Stimulated activated CD4-positive, alpha-beta T cell treated with anti-CD3 and anti-CD28 coated beads, Interleukin-1b, Interleukin-23, amount 100 ng/mL, for 1 hour (primary cell): ENCODE measurements at places on chromosomes 16 and 17.

DNA sequence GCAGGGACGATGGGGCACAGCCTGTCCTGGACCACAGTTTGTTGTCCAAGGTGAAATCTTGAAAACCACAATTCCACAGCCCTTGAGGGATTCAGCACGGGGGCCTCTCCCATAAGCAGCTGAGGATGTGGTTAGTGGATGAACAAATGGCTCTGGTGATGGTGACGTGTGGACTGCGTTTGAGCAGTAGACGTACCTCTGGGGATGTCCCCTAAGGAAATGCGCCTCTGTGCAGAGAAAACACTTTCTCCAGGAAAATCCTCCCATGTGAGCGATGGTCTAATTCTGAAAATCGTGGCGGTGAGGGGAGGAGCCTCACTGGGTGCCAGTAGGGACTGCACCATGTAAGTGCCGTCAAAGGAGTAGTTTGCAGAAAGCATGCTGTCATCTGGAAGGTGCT, 2.7 kb upstream of the SEPTIN12 start:
- no peak for DNase-seq

DNA sequence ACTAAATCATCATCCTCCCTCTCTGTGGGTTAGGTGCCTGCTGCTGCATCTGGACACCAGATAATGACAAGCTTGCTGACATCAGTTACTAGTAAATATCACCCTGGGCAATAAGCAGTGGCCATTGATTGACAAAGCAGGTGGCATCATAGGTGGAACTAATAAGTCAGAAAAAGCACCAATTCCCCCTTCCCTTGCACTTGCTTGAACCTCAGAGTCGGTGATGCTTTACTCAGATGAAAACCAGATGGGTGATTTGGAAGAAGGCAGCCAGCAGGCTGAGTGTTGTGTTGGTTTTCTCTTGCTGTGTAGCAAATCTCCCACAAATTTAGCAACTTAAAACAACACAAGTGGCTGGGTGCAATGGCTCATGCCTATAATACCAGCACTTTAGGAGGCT, 146.9 kb upstream of the NOL11 start:
- no peak for DNase-seq

DNA sequence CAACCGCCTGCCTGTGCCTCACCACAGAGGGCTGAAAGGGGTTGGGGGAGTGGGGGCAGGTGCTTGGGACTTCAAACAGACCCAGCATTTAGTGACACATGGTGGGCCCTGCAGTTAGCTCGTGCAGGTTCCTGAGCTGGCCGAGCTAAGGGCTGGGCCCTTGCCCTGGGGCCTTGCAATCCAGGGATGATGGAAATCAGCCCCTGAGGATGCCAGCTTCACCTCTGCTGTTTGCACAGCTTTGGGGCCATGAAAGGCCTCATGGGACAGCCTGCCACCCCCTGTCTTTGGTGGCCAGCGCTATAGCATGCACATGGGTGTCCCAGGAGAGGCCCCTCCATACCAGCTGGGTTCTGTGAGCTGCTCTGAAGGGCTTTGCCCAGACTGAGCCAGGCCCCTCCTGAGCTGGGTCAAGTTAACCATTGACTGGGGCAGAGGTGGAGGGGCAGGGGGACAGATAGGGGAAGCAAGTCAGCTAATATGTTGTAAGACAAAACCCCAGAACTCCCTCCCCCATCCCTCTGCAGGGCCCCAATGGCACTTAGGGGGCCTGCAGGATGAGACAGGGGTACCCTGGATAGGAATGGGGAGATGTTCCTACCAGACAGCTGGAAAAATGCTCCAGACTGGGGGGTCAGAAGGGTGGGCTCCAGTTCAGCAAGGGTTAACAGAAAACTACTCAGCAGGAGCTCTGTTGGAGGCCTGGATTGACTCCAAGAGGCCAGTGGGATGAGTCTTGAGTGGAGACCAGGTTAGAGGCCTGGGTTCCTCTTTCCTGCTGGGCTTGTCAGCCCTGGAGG, 692 bp downstream of the PRR15L start:
- DNase-seq, result no peak

- DNase-seq, result no peak
Observed at GRCh38 chr17:72514321-72514861, 393.6 kb downstream of the SOX9 start.

GRCh38 chr16:48098472-48098871, 57.3 kb downstream of the ABCC12 start:
- no peak for DNase-seq

DNA sequence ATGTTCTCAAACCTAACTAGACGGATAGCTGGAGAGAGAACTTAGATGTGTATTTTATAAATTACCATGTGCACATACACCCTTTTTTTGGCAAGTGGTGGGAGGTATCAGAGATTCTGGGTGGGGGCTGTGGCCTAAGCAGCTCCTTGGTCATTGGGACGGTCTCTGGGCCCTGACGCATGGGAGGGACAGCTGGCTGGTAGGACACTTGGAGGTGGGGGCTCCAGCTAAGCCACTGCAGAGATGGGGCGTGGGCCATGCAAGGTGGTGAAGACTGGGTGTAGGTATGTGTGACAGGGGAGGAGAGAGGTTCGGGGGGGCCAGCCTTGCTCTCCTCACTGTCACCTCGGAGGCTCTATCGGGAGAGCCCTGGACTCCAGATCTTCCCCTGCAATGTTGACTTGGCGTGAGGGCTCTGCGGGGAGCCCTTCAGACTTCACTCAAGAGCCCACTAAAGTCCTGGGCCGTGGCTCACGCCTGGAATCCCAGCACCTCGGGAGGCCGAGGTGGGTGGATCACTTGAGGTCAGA, 17.1 kb downstream of the C1QTNF1 start:
- DNase-seq, result no peak

- no peak for DNase-seq
Observed at GRCh38 chr16:31529937-31530312, 2.2 kb downstream of the AHSP start.

DNA sequence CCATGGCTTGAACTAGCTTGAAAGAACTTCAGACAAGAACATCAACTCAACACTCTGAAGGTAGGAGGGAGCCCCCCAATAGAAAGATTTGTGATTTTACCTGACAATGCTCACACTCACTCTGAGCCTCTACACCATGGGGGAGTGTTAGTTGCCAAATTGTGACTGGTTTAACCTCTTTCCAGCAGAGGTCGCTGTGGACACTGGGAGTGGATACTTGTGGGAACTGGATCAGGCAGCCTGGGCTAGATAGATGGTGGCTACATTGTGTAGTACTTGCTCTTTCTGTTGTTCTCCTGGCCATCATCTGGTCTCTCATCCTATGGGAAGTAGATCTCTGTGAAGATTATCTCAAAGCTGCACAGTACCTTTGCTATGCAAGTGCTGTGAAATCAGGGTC, 2.9 kb downstream of the SMPD3 start:
- DNase-seq, result no peak

GRCh38 chr16:81112453-81112852, 16.3 kb upstream of the GCSH start:
- no peak for DNase-seq

- no peak for DNase-seq
Observed at GRCh38 chr16:72844225-72844920, 203.6 kb downstream of the ZFHX3 start.

DNA sequence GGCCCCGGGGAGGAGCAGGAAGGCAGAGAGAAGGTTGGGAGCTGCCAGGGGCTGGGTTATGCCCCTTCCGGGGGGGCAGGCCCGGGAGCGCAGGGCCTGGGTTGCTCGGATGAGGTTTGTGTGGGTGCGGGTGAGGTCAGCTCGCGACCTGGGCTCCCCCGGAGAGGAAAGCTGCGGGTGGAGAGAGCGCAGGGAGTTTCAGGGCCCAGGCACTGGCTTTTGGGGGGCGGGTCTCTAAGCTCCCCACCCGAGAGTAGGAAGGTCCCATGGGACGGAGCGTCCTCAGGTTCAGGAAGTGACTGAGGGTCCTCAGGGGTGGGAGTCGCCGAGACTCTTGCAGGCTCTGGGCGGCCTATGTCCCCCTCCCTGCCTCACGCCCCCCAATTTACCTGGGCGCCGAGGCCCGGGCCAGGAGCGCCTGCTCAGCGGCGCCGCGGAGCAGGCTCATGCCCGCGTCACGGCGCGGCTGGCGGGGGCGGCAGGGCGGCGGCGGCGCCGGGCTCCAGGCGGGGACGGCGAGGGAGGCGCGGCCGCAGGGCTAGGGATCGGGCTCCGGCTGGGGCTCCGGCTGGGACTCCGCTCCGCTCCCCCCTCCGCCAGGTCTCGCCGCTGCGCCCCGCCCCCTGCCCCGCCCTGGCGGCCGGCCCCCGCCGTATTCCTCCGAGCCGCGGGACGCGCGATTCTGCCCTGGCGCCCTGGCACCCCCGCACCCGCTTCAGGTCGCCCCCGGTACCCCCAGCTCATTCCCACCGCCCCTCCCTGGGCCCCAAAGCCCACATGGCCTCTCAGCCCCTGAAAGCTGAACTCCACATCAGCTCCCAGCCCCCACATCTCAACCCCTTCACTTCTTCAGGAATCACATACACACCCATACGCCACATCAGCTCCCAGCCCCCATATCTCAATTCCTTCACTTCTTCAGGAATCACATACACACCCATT, at the start of gene DOK4:
Gene DOK4, minus strand, starts transcription at position 578 of the 942 bp plus-strand sequence. CDS start 6,986 bp downstream, outside the sequence.
- DNase-seq, result peak; percentile 79

- DNase-seq, result no peak
Observed at GRCh38 chr17:64340557-64340956, 50.1 kb downstream of the PECAM1 start.

- DNase-seq, result no peak
Observed at GRCh38 chr17:42893359-42893758, 7.2 kb upstream of the G6PC1 start.

DNA sequence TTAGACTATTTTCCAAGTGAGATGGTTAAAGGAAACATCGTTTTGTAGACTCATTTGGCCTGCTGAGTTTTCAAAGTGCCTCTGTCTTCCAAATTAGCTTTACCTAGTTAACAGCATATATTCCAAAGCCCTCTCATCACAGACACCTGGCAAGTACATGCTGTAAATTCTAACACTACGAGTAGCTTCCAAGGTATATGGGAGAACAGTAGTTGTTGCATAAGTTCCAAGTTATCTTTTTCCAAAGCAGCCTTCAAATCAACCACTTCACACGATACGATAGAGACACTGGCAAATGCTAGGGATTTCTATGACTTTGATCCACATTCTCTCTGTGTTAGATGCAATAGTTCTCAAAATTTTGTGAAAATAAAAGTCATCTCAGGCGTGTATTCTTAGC, 299.3 kb downstream of the CNTNAP4 start:
- DNase-seq, result no peak

- DNase-seq, result no peak
Observed at GRCh38 chr16:68291227-68291626, 19.5 kb downstream of the SLC7A6OS start.

GRCh38 chr17:52170963-52171572, 12.6 kb upstream of the CA10 start:
- no peak for DNase-seq

- peak; percentile 35 for DNase-seq
Observed at GRCh38 chr16:2904100-2904921, 7.4 kb upstream of the FLYWCH1 start.

DNA sequence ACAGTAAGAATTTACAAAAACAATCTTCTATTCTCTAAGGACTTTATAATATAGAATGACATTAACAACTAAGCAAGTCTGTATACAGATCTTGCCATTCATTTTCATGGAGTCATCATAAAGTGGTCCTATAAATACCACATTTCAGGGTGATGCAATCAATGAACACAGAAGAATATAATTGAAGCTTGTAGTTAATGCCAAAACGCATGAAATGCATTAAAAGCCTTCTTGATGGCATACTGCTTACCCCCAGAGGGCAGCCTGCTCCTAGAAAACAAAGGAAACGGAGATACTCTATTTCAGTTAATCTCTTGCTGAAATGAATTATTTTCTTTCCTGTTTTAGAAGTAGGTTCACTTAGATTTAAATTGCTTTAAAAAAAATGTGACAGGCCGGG, 45.2 kb upstream of the STAC2 start:
- DNase-seq, result no peak

- no peak for DNase-seq
Observed at GRCh38 chr16:78275420-78275819, 176.0 kb downstream of the WWOX start.

DNA sequence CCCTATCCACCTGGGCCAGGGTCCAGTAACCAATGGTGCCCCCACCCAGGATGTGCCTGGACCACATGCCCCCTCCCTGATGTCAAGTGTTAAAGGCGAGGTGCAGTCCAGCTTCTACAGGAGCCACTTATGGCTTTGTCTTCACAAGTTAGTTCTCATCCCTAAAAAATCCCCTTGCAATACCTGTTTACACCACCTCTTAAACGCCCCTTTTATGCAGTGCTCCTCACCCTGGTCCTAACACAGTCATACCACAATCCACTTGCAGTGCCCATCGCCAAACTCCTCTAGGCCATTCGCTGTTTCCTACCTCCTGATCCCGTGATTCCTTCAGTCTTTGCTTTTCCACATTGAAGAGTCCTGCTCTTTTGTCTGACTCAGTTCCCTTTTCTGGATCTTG, 7.1 kb downstream of the GLYR1 start:
- DNase-seq, result no peak

DNA sequence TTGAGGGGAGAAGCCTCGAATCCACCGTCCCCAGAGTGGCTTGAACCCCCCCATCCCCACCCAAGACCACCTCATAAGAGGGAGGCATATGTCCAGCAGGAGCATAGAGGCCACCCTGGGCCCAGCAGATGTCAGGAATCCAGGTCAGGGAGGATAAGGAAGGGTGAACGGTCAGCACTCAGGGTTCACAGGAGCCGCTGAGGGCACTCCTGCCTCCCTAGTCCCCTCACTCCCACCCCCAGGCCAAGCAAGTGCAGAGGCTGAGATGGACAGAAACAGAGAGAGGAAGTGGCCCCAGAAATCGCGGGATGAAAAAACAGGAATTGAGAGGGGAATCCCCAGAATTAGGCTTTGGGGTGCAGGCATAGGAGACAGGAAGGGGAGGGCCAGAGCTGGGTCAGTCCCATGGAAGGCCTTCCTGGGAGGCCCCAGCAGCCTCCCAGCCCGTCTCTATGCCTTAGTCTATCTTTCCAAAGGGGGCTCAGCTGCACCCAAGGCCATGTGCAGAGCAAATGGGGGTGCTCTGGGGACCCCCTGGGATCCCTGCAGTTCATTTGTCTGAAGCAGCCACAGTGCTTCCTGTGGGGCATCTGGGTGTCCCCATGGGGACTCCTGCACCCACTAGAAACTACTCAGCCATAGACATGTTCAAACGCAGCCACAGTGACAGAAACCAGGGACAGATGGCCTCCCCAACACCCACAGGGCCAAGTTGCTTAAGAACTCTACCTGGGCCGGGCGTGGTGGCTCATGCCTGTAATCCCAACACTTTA, 1.7 kb downstream of the CMTM3 start:
- no peak for DNase-seq

- no peak for DNase-seq
Observed at GRCh38 chr16:50539053-50539695, 9.0 kb upstream of the NKD1 start.

GRCh38 chr16:65933703-65934102, 432.8 kb upstream of the CDH5 start:
- DNase-seq, result no peak

DNA sequence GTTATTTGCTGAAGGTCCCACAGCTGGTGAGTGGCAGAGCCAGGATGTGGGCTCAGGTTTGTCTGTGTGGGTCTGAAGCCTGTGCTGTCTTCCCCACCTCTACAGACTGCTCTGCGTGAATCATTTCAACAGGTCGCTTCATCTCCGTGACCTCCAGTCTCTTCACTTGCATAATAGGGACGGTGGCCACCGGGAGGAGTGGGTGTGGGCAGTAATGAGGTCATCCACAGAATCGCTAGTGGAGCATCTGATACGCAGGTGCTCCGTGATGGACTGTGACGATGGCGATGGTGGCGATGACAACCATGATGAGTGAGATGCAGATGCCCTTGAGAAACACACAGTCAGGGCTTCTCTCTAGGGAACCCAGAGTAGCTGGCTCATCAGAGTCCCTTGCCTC, 120.2 kb downstream of the RAP1GAP2 start:
- DNase-seq, result no peak
